Astrocyte (in vitro differentiated cells and primary cell): ENCODE measurements at places on chromosomes 5 and 9. TPM values are rescaled to one million over a fixed set of nuclear protein-coding genes. Genes with fewer than 3 reads are reported as not detected.

DNA sequence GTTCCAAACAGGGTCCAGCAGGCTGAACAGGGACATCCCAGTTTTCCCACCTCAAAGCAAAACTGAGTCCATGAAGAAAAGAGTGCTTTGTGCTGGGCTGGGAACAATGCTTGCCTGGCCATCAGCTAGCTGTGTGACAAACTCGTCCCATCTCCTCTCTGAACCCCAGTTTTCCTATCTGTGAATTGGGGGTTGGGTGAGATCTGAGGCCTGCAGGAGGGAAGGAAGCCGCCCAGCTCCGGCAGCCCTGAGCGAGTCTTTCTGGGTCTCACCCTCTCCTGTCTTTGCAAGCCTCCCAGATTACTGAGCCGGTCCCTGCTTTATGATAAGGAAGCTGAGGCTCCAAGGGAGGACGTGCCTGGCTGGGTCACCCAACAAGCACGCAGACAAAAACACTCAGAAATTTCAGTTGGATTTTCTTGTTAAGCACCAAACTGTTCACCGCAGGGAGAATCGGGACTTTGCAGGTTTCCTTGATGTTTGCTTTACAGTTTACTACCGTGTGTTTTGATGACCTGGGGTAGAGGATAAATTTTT, 82.6 kb upstream of the LMX1B start:
- no peak for DNase-seq

DNA sequence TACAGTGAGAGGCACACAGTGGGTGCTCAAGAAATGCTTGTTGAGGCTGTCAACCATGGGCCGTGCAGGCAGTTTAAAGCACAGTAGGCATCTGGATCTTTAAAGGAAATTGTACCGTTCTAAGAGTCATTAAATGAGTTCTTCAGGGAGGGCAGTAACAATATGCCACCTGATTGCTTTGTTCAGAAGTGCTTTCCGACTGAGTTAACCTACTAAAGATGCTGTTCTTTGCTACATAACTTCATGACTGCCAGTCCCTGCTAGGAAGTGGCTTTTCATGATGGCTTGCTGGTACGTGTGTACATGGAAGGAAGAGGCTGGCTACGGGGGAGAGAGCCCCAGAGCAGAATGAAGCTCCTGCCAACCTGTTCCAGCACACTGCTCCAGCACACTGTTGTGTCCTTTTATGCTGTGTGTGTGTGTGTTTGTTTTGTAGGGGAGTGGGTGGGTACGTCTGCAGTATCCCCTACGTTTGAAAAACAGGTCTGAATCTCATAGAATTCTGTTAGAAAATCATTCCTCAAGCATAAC, 41.9 kb upstream of the PPP2R2B start:
- DNase-seq = no peak

DNA sequence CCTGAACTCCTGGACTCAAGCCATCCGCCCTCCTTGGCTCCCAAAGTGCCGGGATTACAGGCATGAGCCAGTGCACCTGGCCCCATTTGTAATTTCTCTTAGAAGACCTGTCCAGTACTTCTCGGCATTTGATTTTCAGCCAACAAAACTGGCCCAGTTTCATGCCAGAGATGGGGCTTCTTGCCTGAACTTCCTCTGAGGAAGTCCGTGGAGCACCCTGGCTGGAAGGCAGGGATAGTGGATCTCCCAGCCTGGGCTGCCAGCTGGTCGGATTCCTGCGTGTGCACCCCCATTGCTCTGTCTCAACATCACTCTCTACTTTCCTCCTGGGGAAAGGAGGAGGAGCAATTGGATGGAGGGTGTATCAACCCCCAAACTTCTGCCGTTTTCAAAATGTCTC, 39.0 kb downstream of the FAM78A start:
- no peak for DNase-seq

NPDC1 gene
- 65.9 and 66.8 TPM in 2 replicates for total RNA-seq

NR3C1 gene
- 35.4 and 36.1 TPM in 2 replicates for total RNA-seq

RPL12 gene
- total RNA-seq = 1,037 and 1,189 TPM in 2 replicates
